ENCODE measurements at places on chromosomes 2 and 18.

DNA sequence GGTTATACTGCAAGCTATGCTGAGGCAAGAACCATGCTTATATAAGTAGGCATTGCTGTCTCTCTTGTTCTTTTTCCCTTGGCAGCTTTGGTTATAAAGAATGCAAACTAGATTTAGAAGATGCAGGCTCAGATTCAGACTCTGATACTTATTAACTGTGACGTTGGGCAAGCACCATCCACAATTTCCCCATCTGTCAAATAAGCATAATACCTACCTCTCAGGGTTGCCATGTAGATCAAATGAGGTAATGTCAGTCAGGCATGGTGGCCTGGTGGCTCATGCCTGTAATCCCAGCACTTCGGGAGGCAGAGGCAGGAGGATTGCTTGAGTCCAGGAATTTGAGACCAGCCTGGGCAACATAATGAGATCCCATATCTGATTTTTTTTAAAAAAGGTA is 21.7 kb downstream of the ITGAV start:
- no peak for DNase-seq

DNA sequence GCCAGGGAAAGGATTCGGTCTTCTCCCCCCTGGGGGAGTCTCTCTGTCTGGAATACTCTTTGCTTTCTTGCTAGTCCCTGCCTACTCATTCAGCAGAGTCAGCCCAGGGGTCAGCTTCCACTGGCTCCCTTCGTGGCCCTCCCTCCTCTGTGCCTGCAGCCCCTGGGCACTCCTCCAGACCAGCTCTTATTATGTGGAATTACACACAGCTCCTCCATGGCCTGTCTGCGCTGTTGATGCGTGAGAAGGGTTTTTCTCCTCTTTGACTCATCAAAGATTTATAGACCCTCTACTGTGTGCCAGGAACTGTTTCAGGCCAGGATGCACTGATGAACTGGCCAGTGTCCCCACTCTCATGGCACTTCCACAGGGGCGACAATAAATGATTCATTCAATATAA is 44.4 kb downstream of the ST8SIA5 start:
- DNase-seq: no peak

DNA sequence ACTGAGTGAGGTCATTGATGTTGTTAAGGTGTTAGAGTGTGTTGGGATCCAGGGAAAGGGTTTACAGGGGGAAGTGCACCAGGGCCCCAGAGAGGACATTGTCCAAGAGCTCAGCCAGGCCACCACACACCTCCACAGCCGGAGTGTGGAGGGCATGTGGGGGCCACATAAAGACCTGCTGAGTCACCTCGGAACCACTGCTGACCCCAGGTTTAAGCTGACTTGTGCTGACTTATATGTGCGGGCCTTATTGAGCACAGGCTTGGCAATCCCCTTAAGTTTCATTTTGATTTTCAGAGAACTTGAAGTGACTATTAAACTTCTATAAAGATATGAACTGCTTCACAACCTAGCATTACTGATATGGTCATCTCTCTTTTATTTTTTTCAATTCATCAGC is 166.2 kb upstream of the MAP3K20 start:
- no peak for DNase-seq

DNA sequence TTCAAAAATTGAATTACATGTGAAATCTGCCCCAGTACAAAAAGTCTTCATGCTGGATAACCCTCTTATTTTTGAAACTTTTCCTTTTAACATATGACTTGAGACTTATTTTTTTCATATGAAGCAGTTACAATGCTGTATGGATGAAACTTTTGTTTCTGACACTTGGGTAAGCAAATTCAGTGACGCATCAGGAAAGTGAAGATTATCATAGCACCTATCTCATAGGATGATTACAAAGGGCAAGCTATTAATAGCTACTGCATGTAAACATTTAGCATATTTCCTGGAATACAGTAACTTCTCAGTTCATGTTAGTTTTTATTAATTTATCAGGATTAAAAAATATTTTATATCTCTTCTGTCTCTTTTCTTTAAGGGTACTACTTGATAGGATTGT is 1109.2 kb downstream of the LRP1B start:
- no peak for DNase-seq

GRCh38 chr2:28313220-28313784 is 79.4 kb upstream of the FOSL2 start:
- DNase-seq: no peak

DNA sequence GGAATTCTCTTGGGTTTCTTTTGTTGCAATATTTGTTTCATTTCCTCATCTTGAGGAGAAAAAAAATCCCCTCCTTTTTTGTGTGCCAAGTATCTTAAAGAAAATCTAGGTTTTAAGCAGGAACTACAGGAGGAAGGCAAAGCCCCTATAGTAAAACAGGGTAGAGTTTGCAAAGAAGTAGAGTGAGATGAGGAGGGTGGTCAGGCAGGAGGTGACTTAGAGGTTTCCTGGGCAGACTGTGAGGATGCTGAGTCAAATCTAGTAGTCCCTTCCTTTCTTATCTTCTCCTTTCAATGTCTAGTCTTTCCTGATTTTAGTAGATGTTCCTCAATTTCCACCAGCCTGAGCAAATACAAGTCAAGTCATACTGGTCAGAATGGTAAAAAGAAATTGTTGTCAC is 222.5 kb downstream of the PMAIP1 start:
- no peak for DNase-seq

Measured in H9 (cell line).